ENCODE measurements at places on chromosomes 2 and 18. TPM values are rescaled to one million over a fixed set of nuclear protein-coding genes. Genes with fewer than 3 reads are reported as not detected.
A peak's percentile ranks its signal among the peaks of the same experiment; 100 is the strongest.

GRCh38 chr18:27609221-27609620, 424.1 kb upstream of the CHST9 start:
- H3K36me3 ChIP-seq = no peaks in the 10 kb centered on the region
- no peak overlapping the region for H3K27ac ChIP-seq
- no peaks in the 10 kb centered on the region for H3K27me3 ChIP-seq
- no peaks in the 10 kb centered on the region for H3K4me1 ChIP-seq

- peaks cover 16% of the 10 kb centered on the region for H3K27me3 ChIP-seq
- H3K4me3 ChIP-seq = no peak overlapping the region
- no peak overlapping the region for H3K27ac ChIP-seq
Measured at GRCh38 chr2:30808695-30809094, 1.4 kb upstream of the CAPN13 start.

DNA sequence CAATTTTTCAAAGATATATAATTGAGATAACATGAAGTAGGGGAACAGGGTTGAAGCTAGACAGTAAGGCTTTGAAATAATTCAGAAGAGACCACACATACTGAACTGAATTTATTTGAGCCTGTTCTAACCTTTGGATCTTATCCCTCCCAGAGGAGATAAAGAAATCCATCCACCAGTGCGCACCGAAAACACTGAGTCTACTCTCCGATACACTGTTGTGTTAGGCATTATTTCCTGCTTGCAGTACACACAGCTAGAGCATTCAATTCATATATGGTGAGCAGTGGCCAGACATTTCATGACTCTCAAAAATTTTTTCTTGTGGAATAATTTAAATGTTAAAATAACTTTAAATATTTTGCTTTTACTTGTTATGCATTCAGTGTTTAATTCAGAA, 342.7 kb downstream of the GPD2 start:
- no peaks in the 10 kb centered on the region for H3K4me1 ChIP-seq
- no peaks in the 10 kb centered on the region for H3K27me3 ChIP-seq
- no peaks in the 10 kb centered on the region for H3K36me3 ChIP-seq

- H3K4me1 ChIP-seq = peaks cover 11% of the 10 kb centered on the region
- no peak for DNase-seq
- H3K4me3 ChIP-seq = no peak overlapping the region
Measured at GRCh38 chr2:8229546-8229986, 452.3 kb upstream of the ID2 start.

DNA sequence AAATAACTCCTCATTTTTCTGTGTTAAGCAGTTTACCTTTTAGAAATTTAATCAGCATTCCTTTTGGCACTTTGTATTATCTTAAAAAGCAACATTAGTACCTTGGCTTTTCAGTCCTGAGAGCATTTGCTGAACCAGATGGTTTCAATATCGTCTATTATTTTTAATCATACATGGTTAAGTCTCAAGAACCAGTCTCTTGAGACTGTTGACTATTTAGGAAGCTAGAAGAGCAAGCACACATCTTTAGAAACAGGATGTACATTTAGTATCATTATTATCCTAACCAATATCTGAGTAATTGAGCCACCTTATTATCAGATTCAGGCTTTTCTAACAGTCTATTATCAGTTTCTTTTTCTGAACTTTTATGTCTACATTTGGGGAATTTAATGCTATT, 28.2 kb upstream of the ZEB2 start:
- H3K4me1 ChIP-seq = no peaks in the 10 kb centered on the region
- H3K27me3 ChIP-seq = no peaks in the 10 kb centered on the region
- H3K4me3 ChIP-seq = no peak overlapping the region

- no peaks in the 10 kb centered on the region for H3K4me1 ChIP-seq
- no peak overlapping the region for H3K27ac ChIP-seq
- DNase-seq = no peak
Measured at GRCh38 chr18:7383002-7383980, 152.4 kb downstream of the LRRC30 start.

DNA sequence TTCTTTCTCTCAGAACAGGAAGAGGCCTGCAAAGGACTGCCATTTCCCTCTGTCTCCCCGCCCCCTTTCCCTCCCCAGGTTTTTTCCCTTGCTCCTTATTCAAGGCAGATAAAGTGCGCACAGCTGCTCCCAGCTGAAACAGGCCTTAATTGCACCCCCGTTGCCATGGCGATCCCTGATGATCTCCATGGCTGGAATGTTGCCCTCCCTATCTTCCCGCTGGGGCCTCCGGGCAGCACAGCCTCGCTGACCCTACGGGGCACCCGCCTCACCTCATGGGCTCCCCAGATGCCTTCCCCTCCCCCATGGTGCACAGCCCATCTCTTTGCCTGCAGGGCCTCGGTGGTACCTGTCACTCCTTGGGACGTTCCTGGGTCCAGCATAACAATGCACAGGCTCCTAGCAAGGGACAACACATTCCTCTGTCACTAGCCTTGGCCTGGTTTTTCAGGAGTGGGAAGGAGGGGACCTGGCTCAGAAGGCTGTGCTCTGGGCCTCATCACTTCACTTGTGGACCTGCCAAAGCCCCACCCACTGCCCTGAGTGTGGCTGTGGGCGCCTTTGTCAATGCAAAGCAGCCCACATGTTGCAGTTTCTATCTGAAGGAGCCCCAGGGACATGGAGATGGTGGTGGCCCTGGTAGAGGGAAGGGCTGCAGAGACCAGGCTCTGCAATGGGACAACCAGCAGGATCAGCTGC, 115.0 kb downstream of the CELF4 start:
- no peak overlapping the region for H3K27ac ChIP-seq
- H3K4me1 ChIP-seq = no peaks in the 10 kb centered on the region
- no peak for DNase-seq
- no peak overlapping the region for H3K4me3 ChIP-seq
- H3K36me3 ChIP-seq = no peaks in the 10 kb centered on the region
- H3K27me3 ChIP-seq = peaks cover 13% of the 10 kb centered on the region

- no peaks in the 10 kb centered on the region for H3K4me1 ChIP-seq
- no peak overlapping the region for H3K27ac ChIP-seq
- peaks cover 6% of the 10 kb centered on the region for H3K27me3 ChIP-seq
- DNase-seq = no peak
Measured at GRCh38 chr2:97005353-97005752, 19.0 kb upstream of the FAM178B start.

DNA sequence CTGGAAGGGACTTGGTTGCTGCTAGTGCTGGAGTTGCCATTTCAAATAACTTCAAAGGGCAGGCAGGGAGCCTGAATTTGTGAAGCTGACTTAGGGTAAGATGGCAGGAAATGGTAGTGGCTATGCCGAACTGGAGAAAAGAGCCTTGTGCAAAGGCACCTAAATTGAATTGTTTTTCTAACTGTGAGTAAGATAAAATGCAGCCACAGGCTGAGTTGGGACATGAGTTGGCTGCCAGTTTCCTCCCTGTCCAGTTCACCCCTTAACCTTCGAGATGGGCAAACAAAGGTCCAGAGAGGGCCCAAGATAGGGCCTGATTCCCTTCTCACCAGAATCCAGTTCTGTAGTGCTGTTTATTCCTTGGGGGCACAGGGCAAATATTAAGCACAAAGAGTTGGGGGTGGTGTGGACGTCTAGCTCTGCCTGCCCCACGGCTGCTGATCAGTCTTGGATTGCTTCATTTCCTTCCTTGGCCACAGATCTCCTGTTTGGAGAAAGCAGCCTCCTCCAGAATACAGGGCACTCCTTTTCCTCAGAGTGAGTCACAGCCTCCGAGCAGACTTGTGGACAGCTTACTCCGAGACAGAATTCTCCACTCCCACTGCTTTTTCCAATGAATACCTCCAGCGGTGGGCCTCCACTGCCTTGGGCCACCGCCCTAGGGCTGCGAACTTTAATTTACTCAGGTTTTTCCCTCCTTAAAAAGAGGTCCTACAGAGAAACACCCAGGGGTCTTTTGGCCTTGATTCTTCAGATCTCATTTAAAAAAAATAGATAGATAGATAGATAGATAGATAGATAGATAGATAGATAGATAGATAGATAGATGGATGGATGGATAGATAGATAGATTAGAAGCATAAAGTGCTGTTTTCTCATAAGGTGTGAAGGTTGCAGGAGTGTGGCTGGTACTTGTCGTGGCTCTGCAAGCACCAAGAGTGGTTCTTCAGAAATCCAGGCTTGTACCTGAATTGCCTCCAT, 18.4 kb upstream of the SLC20A1 start:
- H3K4me3 ChIP-seq = no peak overlapping the region
- DNase-seq = peak; percentile 78
- no peaks in the 10 kb centered on the region for H3K36me3 ChIP-seq
- H3K27ac ChIP-seq = peak overlapping the region; percentile 80
- no peaks in the 10 kb centered on the region for H3K27me3 ChIP-seq

DNA sequence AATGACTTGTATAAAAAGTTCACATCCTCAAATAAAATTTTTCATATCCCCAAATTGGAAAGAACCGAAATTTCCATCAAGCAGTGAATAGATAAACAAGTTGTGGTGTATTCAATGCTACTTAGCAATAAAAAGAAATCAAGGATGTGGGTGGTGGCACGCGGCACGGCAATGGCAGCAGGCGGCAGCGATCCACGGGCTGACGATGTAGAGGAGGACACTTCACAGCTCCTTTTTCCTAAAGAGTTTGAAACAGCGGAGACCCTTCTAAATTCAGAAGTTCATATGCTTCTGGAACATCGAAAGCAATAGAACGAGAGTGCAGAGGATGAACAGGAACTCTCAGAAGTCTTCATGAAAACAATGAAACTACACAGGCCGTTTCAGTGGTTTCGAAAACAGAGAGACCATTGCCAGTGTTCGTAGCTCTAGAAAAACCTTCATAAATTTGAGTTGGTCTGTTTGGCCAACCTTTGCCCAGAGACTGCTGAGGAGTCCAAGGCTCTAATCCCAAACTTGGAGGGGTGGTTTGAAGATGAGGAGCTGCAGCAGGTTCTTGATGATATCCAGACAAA, 9.8 kb upstream of the IL36A start:
- H3K36me3 ChIP-seq = no peaks in the 10 kb centered on the region
- no peaks in the 10 kb centered on the region for H3K4me1 ChIP-seq
- no peak for DNase-seq
- no peak overlapping the region for H3K4me3 ChIP-seq

- DNase-seq = no peak
- H3K36me3 ChIP-seq = no peaks in the 10 kb centered on the region
- no peak overlapping the region for H3K27ac ChIP-seq
- peak overlapping the region; percentile 91 for H3K4me3 ChIP-seq
Measured at GRCh38 chr2:223943135-223943534, 2.0 kb downstream of the WDFY1 start.

DNA sequence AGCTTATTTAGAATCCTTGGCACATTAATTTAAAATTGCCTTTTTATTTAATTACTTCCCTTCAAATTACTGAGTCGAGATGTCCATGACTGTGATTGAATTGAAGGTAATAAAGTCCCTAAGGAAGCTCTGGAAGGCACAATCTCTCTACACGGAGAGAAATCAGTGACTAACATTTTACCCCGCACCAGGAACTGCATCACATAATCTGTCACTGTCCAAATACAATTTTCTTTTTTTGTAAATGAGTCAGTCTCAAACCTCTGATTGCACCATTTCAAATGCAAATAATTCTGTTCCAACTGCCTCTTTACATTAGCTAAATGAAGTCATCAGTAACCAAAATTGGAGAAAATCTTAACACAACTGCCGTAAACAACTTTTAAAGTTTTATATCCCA, 311.9 kb downstream of the CCDC178 start:
- no peak overlapping the region for H3K27ac ChIP-seq
- no peaks in the 10 kb centered on the region for H3K36me3 ChIP-seq
- no peak for DNase-seq

DNA sequence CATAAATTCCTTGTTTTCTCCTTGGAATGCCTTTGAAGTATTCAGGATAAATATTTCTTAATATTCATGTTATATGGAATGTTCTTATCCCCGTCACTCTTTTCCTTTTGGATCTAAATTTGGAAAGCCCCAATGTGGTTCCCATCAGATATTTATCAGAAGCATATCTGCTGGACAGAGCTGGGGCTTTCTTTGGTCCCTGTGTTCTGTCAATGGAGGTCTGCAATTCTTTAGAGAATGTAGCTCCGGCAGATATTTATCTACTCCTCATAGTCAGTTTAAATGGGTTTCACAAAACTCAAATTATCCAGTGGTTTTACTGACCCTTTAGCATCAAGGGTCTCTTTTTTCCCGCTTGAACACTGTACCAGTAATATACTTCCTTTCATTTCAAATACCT, 167.8 kb upstream of the SCN7A start:
- no peak for DNase-seq
- no peaks in the 10 kb centered on the region for H3K36me3 ChIP-seq
- no peaks in the 10 kb centered on the region for H3K4me1 ChIP-seq
- no peaks in the 10 kb centered on the region for H3K27me3 ChIP-seq
- no peak overlapping the region for H3K27ac ChIP-seq
- no peak overlapping the region for H3K4me3 ChIP-seq

GRCh38 chr2:128436479-128437203, 118.0 kb upstream of the HS6ST1 start:
- H3K4me1 ChIP-seq = peaks cover 17% of the 10 kb centered on the region
- no peaks in the 10 kb centered on the region for H3K27me3 ChIP-seq
- no peak overlapping the region for H3K27ac ChIP-seq

DNA sequence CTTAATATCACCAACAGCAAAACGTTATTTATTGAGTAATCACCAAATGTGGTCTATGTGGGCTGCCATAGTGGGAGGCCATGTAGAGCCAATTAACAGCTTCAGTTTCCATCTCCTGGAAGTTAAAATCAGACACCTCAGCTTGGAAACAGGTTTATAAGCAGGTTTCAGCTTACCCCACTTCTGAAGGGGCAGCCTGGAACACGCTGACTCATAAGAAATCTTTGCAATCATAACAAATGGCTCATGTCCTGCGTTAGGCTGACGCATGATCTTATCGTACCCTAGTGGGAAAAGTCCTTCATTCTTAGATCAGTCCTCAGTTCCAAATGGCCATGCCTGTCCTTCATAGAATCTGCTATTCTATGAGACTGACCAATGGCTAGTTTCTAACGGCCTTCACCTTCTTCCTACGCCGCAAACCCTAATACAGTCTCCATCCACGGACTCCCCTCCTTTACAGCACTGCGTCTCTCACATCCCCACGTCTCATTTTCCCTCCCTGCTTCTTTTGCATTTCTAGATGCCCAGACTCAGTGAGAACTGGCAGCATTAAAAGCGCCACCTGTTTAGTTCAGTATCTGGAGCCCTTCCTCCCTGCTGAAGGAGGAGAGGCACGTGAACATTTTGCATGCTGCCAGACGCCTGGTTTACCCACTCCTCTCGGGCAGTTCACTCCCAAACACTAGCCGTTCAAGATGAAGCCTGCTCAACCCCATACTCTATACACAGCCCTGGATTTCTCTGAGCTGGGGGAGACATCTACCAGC, 24.2 kb upstream of the BZW1 start:
- no peaks in the 10 kb centered on the region for H3K36me3 ChIP-seq
- peaks cover 21% of the 10 kb centered on the region for H3K4me1 ChIP-seq
- peak overlapping the region; percentile 62 for H3K27ac ChIP-seq

DNAJB2 gene
- total RNA-seq = 122 TPM

GAL3ST2 gene
- total RNA-seq = not detected

MAP2 gene
- 42.1 TPM for total RNA-seq

MOCOS gene
- 4.6 TPM for total RNA-seq

RIT2 gene
- not detected for total RNA-seq

RIF1 gene
- 34.9 TPM for total RNA-seq

LGALSL gene
- 74.2 TPM for total RNA-seq

FBLN7 gene
- 2.5 TPM for total RNA-seq

IL1F10 gene
- total RNA-seq = 16.1 TPM

NAT8 gene
- not detected for total RNA-seq

ARHGEF33 gene
- total RNA-seq = 0.34 TPM

TMEM178A gene
- total RNA-seq = 7.4 TPM

Measured in suprapubic skin (tissue), 4 donors.